ENCODE measurements at places on chromosomes 6 and 20. TPM values are rescaled to one million over a fixed set of nuclear protein-coding genes. Genes with fewer than 3 reads are reported as not detected.

DNA sequence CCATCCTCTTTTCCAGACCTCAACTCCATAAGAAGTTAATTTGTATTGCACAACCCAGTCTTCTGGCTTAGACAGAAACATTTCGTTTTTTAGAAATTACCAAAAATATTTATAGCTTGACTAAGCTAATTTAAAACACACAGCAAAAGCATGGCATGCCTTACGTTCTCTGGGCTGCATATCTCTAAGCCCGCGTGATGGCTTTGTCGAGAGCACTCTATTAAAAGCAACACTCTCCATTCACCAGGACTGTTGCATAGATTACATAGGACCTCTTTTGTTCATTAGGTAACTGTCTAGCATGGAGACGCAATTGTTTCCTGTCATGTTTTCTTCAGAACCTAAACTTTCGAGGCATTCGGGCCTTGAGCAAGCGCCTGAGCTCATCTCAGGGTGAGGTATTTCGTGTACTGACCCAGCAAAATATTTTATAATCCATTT, 104.5 kb downstream of the IBTK start:
- DNase-seq, result no peak

- no peak for DNase-seq
Observed at GRCh38 chr6:116352515-116353471, 18.0 kb upstream of the DSE start.

TLDC2 gene
- not detected for total RNA-seq

ESR1 gene
- 0.26 TPM for total RNA-seq

DNA sequence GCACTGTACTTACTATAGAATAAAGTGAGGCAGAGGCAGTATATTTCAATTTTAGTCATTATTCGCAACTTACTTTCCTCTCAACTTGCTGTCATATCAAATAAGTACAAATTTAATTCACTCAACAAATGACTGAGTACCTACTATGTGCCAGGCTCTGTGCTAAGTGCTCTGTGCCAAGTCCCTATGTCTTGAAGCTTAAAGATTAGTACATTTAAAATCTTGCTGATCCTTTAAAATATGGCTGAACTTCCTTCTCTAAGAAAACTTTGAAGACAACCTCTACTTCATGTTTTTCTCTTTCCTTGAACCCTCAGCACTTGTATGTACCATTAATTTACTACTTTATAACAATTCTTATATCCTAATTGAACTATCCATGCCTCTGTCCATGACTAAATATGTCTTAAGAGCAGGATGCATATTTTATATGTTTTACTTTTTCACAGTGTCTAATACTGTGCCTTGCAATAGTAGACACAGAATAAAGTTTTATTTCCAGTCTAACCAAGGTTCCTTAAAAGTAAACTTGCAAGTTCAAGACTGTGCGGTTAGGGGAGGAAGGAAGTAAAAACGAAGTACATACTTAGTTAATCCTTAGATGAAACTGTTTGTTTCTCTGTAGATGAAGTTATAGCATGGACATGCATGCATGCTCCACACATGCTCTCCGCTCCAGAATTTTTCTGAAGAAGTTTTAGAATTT, 10.0 kb upstream of the LATS1 start:
- DNase-seq, result no peak

ZNF831 gene
- total RNA-seq, result not detected

Measured in SK-MEL-5 (cell line).